ENCODE measurements at places on chromosomes 4 and X.

DNA sequence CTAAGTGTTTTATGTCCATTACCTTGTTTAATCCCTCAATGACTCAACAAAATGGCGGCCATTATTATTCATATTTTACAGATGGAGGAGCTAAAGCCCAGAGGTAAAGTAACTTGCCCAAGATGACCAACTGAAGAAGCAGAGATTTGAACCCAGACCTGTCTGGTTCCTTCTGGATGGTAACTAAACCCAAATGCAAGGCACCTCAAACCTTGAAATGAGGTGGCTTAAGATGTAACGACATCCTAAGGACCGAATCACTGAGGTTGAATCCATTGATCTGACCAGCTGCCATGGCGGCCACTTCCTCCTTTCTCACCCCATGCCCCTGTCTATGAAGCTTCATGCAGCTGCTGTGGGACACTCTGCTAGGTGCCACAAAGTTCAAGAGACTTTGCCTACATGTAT is 932 bp downstream of the TLR10 start:
- DNase-seq, result no peak

- peak; percentile 41 for DNase-seq
These were observed 215.2 kb upstream of the PSAPL1 start for GRCh38 chr4:7649741-7650531.

GRCh38 chr4:53987761-53988171 is 76.6 kb downstream of the CHIC2 start:
- DNase-seq, result no peak

DNA sequence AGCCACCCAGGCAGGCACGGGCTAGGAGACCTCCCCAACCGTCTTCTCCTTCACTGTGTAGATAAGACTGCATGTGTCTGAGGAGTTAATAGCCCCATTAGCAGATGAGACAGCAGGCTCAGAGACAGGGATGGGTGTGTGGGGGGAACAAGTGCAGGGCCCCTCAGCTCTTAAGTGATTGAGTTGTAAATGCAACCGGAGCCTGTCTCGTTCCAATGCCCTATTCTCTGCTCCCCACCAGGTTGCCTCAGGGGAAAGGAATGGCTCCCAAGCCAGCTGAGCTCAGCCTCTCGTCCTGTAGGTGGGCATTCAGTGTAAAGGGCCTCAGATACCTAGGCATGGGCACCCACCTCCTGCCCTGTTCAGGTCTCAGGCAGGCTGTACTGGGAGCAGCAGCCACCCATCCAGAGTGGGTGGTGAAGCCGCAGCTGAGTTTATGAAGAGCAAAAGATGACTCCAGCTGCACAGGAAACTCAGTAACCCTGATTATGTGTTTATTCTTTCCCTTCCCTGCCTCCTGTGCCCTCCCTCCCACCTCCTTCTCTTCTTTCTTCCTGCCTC is 87.3 kb downstream of the PJA1 start:
- no peak for DNase-seq

DNA sequence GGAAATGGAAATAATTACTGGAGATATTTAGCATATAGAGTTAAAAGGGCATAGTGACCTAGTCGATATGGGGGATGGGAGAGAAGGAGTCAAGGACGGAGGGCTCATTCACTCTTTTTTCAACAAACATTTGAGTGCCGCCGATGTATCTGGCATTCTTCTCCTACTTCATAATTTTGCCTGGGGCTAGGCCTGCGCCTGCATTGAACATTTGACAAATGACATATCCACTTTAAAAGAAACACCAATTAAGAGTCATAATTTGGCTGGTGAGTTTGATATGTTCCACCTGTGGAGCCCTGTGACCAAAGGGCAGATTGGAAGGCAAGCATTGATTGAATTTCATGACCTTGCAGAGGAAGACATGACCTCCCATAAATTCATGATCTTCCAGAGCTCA is 2.6 kb upstream of the GPC3 start:
- DNase-seq, result no peak

DNA sequence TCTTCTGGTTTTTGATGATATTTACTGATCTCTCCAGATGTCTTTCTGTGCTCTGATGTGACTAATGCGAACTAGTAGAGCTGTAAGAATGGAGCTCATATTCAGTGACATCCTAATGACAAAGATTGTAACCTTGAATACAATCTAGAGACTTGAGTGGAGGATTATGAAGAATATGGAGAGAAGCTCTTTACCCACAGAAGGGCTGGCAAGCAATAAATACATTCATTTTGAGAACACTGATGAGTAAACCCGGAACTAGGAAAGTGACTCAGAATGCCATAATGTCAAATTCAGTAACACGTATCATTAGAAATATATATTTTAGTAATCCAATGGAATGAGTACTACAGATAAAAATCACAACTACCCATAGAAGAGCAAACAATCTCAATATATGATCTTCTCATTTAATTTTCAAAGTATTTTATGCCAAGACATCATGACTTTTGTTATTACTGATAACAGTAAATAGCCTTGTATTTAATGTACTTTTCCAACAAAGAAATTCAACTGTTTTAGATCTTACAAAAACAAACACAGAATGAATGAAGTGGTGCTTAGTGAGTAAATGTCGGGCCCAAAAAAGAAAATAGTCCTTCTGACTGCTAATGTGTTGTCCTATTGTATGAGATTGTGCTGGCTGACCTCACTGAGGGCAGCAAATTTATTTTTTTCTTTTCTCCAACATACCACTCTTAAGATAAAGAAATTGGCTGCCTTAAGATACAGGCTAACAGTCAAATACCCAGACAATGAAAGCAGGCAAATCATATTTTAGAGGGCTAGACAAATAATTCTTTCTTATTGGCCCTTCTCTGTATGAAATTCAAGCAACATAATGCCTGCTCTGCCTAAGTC is 49.2 kb upstream of the HDAC8 start:
- DNase-seq, result no peak

- no peak for DNase-seq
These were observed 130.4 kb downstream of the IDS start for GRCh38 chrX:149374751-149375150.

DNA sequence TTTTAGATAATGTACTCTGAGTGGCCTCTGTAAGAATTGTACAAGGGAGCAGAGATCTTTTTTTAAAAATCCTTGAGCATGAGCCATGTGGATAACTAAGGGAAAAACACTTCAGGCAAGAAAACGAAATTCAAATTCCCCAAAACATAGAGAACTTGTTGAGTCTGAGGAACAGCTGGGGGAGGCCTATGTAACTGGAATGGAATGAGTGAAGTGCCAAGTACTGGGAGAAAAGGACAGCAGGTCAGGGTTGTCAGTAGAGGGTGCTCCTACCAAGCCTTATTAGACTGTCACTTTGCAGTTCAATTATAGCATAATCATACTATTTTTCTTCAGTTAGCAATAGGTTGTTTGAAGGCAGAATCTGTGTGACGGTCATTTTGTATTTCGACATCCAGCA is 135.1 kb downstream of the ARHGAP6 start:
- DNase-seq, result no peak

DNA sequence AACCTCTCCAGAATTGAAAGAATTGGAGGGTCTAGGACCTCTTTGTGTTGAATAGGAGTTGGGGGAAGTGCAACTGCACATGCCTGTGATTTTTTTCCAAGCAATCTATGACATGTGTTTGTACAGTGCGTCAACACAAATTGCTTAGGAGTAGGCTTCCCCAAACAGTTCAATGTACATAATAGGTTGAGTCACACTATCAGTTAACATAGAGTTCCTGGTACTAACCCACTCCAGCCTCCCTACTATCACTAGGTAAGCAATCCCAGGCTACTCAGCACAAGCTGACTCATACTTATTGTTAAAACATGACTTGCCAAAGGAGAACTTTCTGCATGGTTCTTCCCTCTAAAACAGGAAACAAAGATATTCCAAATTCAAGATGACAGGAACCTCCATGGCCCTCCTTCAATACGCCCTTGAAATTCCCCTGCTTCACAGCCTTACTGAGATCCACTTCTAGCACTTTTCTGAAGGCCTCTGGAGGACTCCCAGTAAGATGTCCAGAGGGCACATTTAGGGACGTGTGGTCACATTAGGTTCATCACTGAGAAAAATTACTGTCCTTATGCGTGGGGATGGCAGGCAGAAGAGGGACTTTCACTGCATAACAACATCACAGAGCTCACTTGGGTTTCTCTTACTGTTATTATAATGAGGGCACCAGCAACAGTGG is 8.4 kb upstream of the VSIG1 start:
- no peak for DNase-seq

GRCh38 chrX:48864210-48864609 is 28.8 kb upstream of the PCSK1N start:
- no peak for DNase-seq

Measured in activated CD8-positive, alpha-beta memory T cell treated with anti-CD3 and anti-CD28 coated beads for 4 hours (primary cell).